Suppressor macrophage treated with lipopolysaccharide for 4 hours (primary cell): ENCODE measurements at places on chromosomes 4 and X.

GRCh38 chr4:98411731-98412130 lies 150.5 kb downstream of the RAP1GDS1 start:
- no peak for DNase-seq

- DNase-seq = no peak
Observed at GRCh38 chr4:149095811-149096210, 653.6 kb upstream of the NR3C2 start.

DNA sequence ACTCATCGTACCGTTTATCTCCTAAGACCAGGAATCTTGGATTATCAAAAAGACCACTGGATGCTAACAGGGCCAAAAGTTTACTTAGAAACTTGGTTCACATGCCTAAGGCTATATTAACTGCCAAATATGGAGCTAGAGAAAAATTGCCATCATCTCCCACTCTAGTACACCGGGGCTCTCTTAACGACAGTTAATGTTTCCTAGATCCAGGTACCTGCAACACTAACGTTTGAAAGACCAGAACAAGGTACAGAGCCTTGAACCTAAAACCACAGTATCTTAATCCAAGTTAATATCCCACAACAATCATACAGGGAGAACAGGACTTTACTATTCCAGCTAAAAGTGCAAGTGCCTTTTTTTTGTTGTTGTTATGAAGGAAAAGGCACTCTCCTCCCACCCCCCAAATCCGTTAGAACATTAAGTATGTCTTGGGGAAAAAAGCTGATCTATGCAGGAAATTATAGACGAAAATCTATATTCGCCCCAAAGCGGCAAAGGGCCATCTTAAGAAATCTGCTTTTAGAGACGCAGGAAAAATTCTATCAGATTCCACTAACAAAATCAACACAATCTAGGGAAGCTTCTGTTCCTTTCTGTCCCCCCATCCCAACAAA lies 1.3 kb downstream of the G3BP2 start:
- DNase-seq = no peak

GRCh38 chr4:159175989-159176375 lies 73.1 kb downstream of the RAPGEF2 start:
- no peak for DNase-seq

DNA sequence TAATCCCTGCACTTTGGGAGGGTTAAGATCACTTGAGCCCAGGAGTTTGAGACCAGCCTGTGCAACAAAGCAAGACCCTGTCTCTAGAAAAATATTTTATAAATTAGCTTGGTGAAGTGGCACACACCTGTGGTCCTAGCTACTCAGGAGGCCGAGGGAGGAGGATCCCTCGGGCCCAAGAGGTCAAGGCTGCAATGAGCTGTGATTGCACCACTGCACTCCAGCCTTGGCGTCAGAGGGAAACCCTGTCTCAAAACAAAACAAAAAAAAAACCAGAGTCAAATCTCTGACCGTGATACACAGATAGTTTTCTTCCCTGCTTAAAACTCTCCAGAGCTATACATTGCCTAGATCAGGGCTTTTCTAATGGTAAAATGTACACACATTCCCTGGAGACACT lies 53.5 kb downstream of the CHST7 start:
- peak; percentile 39 for DNase-seq

DNA sequence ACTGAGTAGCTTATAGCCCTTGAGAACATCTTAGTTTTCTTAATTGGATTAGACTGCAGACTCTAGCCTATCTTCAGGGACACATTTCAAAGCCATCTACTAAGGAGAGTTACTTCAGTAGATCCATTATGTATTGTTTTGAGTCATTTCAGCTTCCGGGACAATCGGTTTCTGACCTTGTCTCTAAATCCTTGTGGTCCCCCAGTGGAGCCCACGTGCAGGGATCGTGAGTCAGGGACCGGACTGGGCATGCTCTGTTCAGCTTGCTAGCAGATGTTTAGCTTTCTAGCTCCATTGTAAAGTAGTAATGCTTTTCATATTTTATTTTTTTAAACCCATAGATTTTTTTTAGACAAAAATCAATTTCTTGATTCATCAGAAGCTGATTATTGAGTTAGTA lies 211.9 kb upstream of the PRPS2 start:
- DNase-seq = no peak

DNA sequence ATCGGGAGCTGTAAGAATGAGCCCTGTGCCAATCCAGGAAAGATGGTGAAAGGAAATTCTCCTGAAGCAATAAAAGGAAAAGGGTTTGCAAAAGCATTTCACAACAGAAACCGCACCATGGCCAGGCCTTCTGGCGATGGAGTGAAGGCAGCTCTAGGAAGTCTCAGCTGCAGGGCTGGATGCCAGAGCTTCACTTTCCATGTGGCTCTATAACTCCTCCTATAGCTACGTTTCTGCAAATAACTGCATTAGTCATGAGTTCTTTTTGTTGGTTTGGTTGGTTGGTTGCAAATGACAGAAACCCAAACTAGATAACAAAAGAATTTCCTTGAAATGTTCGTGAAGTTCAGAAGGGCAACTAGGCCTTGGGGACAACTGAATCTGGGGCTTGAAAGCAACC lies 84.6 kb downstream of the RELL1 start:
- DNase-seq = peak; percentile 76
